ENCODE measurements at places on chromosomes 16 and 17. TPM values are rescaled to one million over a fixed set of nuclear protein-coding genes. Genes with fewer than 3 reads are reported as not detected.

- H3K27ac ChIP-seq = no peak overlapping the region
- no peak overlapping the region for H3K4me3 ChIP-seq
- peaks cover 47% of the 10 kb centered on the region for H3K27me3 ChIP-seq
- H3K36me3 ChIP-seq = no peaks in the 10 kb centered on the region
- no peak for DNase-seq
- no peaks in the 10 kb centered on the region for H3K4me1 ChIP-seq
These were observed 246.7 kb downstream of the IRF8 start for GRCh38 chr16:86145669-86146068.

GRCh38 chr16:27748868-27749546, 199.1 kb downstream of the KATNIP start:
- H3K27me3 ChIP-seq = no peaks in the 10 kb centered on the region
- H3K27ac ChIP-seq = peak overlapping the region; percentile 38
- H3K4me1 ChIP-seq = peaks cover 12% of the 10 kb centered on the region
- no peak for DNase-seq
- peaks cover 11% of the 10 kb centered on the region for H3K36me3 ChIP-seq

KRTAP4-3 gene
- not detected for total RNA-seq

DUS1L gene
- 78.4 TPM for total RNA-seq

HBQ1 gene
- total RNA-seq = not detected
